Osteocyte (in vitro differentiated cells): ENCODE measurements at places on chromosomes 1 and 21. TPM values are rescaled to one million over a fixed set of nuclear protein-coding genes. Genes with fewer than 3 reads are reported as not detected.

- no peak for DNase-seq
These were observed 469.8 kb downstream of the USP25 start for GRCh38 chr21:16199539-16199938.

GRCh38 chr1:244960904-244961303 is 96.6 kb upstream of the HNRNPU start:
- no peak for DNase-seq

- DNase-seq, result no peak
These were observed 255.1 kb downstream of the PTPRC start for GRCh38 chr1:198893763-198894444.

- DNase-seq, result no peak
These were observed 67.8 kb upstream of the IPO9 start for GRCh38 chr1:201761178-201761577.

The IGSF9 gene
- not detected in 2 replicates for total RNA-seq

The HJV gene
- not detected in 2 replicates for total RNA-seq

The F5 gene
- not detected in 2 replicates for total RNA-seq
